NCI-H2081 (cell line): ENCODE measurements at places on chromosomes 16 and 17.

DNA sequence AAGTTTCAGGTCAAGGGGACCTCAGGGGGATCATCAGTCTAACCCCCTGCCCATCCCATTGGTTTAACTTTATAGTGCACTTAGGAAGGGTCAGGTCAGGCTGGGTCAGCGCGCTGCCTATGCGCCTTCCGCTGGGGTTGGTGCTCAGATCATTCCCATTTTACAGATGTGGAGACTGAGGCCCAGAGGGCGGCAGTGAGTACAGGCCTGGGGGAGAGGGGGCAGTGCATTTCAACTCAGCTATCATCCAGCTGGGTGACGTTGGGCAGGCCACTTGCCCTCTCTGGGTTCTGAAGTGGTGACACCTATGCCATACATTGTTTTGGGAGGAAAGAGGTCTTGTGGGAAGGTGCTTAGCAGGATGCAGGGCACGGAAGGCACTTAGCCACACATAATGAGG, 127.8 kb upstream of the CDC42EP4 start:
- DNase-seq: no peak

- DNase-seq: no peak
Measured at GRCh38 chr17:36069136-36069535, 5.1 kb downstream of the CCL18 start.

DNA sequence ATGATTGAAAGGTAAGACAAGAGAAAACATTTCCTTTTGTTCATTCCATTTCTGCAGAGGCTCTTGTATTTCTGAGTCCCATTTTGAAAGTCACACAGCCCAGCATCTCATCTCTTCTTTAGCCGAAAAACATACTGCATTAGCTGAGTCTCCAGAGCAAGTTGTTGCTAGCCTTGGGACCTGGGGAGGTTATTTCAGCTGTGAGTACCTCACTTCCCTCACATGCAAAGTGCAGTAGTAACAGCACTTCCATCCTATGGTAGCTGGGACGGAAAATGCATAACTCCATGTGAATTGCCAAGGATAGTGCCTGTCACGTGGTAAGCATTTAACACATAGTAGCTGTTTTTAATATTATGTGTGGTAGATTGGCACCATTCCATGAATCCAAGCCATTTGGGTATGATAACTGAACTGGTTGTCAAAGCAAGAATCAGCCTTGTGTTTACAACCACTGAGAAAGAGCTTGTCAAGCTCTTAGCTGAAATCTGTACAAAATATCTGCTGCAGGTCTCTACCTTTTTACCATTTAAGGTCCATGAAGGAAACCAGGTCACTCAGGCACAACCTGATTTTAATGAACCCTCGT, 345.7 kb downstream of the CDH13 start:
- DNase-seq: no peak

DNA sequence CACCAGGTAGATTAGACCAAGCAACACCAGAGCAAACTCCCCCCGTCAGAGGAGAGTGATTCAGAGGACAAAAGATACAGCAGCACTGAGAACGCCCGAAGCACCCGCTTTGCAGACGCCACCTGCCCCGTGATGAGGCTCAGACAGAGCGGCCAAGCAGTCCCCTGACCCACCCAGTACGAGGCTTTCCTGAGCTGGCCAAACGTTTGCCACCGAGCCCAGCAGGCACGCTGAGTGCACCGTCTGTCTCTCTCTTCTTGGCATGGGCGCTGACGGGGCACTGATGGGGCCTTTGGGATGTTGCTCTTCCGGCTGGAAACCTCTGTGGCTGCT, 19.4 kb upstream of the WDR45B start:
- DNase-seq: no peak

DNA sequence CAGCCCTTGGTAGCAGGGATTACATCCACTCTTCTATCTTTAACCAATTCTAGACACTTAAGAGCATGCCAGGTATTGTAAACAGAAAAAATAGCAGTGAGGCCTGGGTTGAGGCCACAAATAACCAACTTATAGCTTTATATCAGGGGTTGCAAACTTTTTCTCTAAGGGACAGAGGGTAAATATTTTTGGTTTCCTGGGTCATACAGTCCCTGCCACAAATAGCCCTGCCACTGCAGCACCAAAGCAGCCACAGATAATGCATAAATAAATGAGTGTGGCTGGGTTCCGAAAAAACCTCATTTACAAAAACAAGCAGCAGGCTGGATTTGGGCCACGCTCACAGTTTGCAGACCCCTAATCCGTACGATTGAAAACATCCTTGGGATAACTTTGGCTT, 46.7 kb downstream of the STAT3 start:
- DNase-seq: no peak
